GM10248 (cell line): ENCODE measurements at places on chromosomes 11 and 22.
A peak's percentile ranks its signal among the peaks of the same experiment; 100 is the strongest.

GRCh38 chr11:43399983-43400630 lies 41.4 kb downstream of the TTC17 start:
- no peak for DNase-seq

GRCh38 chr11:68652683-68653156 lies 31.6 kb upstream of the GAL start:
- peak; percentile 45 for DNase-seq

GRCh38 chr11:9675691-9676090 lies 11.8 kb downstream of the SWAP70 start:
- DNase-seq: no peak

- DNase-seq: no peak
Observed at GRCh38 chr22:45916515-45916914, 60.4 kb downstream of the WNT7B start.

DNA sequence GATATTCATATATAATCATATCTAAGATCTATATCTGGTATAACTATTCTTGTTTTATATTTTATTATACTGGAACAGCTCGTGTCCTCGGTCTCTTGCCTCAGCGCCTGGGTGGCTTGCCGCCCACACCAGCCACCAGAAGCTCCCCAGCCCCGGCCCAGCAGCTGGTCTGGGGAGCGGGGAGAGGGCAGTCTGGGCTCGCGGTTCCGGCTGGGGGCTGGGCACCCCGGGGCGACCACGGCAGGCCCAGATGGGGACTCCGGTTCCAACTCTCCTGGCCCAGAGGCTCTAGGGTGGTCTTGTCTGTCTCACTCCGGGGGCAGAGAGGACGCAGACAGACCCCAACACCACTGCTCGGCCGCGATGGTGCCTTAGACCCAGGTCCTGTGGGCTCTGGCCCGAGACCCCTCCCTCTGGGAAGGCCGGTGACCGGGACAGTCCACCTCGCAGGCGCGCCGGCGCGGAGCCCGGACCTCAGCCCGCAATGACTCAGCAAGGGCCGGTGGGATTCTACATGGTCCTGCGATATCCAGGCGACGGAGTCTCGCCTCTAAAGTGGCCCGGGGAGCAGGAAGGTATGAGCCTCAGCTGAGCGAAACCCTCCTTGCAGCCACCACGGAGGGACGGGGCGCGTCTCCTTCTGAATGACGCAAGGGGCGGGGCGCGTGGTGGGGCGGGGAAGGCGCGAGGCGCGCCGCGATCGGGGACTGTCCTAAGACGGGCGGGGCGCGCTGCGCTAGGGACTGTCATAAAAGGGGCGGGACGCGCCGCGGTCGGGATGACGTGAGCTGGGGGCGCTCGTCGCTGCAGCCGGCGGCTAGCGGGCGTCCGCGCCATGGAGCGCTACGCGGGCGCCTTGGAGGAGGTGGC lies at the start of gene DGCR6:
DGCR6 (plus strand) TSS at position 781 of the 870 bp plus-strand sequence; CDS start at position 836, 55 bp downstream.
- DNase-seq: no peak

GRCh38 chr22:44622679-44623078 lies 79.3 kb upstream of the PRR5 start:
- DNase-seq: no peak
